ENCODE measurements at places on chromosomes 5 and 9.
A peak's percentile ranks its signal among the peaks of the same experiment; 100 is the strongest.

GRCh38 chr9:134382733-134383132 lies 56.5 kb downstream of the RXRA start:
- DNase-seq, result no peak

- DNase-seq, result no peak
These were observed 108.9 kb upstream of the PPP1R26 start for GRCh38 chr9:135370411-135371375.

DNA sequence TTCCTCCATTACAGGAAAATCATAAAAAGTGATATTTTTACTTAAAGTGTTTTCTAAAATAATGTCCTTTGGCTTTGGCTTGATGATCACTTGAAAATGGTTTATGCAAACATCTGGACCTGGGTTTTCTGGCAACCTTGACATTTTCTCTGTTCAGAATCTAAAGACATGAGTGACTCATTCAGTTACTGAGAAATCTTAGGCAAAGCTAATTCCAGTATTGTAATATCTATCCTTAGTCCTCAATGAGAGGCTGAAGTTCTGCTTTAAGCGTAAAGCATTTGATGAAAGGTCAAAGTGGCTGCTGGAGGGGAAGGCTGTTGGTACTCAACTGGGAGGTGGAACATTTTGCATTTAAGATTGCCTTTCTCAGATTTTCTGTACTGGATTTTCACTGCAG lies 2.3 kb downstream of the MAN2A1 start:
- no peak for DNase-seq

- DNase-seq, result no peak
These were observed 111.5 kb upstream of the TNC start for GRCh38 chr9:115229496-115229895.

DNA sequence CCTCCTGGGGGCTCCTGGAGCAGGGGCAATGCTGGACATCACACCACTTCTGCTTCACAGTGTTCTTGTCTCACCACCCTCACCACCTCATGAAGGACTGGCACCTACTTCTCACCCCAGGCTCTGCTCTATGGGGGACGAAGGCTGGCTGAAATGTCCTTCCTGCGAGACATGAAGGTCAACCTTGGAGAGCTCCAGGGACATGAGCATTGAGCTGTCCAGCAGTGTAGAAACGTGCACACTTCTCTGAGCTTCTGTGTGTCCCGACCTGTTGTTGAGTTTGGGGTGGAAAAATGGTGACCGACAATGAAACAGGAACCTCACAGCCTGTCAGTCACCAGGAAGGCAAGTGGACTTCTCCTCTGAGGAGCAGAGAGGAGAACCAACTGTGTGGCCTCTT lies 68.6 kb upstream of the ADAMTS16 start:
- DNase-seq, result no peak

- DNase-seq, result no peak
These were observed 60.5 kb downstream of the SYK start for GRCh38 chr9:90861826-90862740.

GRCh38 chr5:137960819-137961218 lies 71.6 kb downstream of the PKD2L2 start:
- no peak for DNase-seq

DNA sequence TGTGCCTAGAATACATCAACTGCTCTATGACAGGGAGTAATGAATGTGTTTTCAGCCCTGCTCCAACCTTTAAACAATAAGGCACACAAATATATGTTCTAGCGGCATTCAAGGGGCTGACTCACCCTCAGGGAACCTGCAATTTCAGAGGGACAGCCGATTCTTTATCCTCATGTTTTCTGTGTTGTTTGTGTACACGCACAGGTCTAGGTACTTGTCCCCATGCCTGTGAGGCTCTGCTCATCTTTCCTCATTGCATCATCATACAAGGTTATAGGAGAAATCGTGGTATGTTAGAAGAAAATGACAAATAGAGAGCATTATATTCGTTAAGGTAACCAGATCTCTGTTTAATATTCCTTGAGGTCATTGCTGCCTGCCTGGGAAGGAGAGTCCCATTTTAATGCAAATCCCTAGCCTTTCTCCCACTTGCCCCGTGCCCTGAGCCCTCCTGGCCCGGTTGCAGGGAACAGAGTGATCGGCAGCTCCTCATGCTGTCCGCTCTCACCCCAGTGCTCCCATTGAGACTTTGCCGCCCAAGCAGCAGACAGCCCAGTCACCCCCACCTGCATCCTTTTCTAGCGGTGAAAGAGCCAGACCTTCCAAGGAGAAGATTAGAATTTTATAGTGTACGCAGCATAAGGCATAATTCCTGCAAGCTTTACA lies 14.6 kb downstream of the MAP1B start:
- DNase-seq, result no peak

DNA sequence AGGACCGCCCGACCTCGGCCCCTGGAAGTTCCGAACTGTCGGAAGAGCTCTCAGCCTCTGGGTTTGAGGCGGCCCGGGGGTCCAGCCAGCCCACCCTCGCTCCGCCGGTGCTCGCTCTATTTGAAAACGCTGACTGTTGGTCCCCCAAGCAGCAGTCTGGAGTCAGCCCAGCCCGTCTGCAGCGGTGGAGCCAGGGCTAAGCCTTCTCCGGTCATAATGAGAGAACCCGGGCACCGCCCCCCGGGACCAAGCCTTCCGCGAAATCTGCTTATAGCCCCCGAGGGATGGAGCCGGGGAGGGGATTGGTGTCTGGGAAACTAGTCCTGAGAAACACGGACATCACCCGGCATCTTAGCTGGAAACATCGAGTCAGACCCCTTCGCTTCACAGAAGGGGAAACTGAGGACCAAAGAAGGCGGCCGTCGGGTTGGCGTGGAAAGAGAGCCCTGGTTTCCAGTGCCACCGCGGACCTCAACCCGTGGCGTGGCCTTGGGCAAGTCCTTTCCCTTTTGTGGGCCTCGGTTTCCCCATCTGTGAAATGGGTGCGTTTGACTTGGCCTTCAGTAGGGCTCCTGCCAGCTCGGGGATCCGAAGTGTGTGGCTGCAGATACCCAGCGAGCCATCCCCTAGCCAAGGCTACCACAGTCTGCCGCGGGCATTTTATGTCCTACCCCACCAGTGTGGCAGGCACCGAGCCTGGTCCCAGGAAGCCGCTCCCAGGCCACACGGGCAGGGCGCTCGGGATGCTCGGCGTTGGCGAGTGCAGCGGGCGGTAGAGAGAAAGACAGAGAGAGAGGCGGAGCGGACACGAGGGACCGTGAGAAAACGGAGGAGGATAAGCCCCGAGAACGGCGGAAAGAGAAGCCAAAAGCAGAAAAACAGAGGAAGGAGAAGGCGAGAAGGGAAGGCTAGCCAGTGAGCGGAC lies 857 bp downstream of the ADAM19 start:
- no peak for DNase-seq

DNA sequence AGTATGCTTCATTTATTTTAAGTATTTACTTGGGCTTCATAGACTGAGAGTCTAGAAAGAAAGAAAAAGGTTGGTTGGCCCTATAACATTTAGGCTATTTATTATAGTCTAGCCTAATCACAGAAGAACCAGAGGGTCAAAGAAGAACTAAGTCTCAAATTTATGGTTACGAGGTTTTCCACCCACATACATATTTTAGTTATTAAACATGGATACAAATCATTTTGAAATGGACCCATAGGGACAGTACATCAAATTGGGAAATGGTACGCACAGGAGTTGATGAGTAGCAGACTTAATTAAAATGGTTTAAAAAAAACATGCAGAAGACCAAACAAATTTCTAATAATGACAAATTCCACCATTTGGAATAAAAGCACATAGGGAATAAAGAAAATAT lies 17.7 kb downstream of the SVEP1 start:
- DNase-seq, result no peak

DNA sequence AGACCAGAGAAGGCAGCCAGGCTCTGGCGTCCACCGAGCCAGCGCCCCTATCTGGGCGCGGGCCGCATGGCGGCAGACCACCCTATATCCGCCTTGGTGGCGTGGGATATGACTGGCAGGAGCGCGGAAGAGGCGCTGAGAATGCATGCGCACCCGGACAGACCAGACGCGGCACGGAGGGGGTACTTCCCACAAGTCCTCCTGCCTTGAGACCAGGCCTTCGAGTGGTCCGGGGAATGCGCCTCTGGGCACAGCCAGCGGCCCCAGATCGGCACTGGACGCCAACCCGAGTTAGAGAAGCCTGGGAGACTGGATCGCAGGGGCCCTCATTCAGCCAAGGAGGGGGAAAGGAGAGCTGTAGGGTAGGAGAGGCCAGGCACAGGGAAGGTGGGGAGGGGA lies 2.5 kb upstream of the LMX1B start:
- DNase-seq, result no peak

DNA sequence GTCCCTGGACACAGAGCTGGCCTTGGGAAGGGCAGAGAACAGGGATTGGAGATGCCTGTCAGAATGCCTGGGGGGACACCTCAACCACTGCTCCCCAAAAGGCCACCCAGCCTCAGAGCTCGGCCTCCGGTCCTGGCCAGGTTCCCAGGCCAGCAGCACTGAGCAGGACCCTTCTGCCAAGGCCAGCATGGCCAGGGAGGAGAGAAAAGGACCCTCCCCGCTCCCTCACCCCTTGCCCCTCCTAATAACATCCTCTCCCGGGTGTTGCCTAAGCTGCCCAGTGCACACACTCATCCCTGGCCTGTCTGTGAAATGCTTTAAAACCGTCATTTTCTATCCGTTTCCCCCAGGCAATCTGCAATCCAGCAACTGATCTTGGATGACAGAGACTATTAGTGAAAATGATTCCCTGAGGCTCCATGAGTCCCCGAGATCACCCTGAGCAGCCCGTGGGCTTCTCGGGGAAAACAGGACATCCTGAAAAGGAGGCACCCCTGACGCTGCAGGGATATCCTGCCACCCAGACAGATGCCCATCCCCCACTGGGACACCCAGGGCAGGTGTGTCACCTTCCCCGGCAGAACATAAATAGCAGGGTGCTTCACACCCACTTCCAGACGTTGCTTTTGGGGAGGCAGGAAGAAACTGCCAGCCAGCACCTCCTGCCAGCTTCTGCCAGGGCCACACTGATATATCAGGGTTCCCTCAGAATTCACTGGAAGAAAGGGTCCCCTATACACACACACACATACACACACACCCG lies 75.3 kb downstream of the ADAMTS2 start:
- DNase-seq, result no peak

- peak; percentile 72 for DNase-seq
These were observed 47.1 kb upstream of the AKNA start for GRCh38 chr9:114434878-114435311.

DNA sequence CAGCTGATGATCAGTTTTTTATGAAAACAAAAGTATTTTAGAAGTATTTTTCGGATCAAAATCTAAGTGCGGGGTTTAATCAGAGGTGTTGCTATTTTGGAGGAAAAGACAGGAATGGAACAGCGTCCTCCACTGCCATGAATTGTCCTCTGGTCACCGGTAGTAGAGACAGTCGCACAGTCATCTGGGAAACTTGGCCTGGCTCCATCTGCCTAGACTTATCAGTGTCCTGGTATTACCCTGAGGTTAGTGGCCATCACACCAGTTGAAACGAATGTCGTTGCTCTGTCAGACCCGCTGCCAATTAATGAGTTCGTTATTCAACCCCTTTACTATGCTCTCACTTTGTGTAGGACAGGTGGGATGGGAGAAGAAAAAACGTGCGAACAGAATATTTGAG lies 8.2 kb downstream of the TLX3 start:
- DNase-seq, result no peak

- no peak for DNase-seq
These were observed 7.7 kb downstream of the NOXA1 start for GRCh38 chr9:137430723-137431415.

GRCh38 chr5:102856389-102856777 lies 101.3 kb downstream of the PAM start:
- DNase-seq, result no peak

DNA sequence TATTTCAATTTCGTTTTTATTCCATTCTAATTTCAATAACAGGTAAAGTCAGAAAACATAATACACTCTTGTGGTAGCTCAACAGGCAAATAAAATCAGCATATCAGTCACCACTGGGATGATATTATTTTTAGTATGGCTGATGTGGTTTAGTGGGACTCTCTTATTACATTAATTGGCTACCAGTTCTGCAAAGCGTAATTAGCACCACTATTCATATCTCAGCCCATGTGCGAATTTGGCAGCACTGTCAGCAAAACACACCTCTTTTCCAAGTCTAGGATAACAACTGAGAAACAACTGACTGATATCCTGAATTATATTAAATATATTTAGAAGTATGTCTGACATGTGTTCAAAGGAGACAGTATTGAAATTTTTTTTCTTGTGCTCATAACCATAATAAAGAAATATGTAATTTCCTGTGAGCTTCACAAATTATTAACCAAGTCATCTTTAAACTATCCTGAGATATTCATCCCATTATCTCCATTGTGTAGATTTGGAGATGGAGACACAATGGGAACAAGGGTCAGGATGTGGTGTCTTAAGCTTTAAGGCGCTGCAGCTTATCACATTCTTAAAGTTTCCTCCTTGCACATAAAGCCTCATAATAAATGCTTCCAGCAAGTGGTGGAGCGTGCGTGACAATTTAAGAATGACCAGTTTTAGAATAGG lies 212.4 kb downstream of the TLE1 start:
- DNase-seq, result no peak

DNA sequence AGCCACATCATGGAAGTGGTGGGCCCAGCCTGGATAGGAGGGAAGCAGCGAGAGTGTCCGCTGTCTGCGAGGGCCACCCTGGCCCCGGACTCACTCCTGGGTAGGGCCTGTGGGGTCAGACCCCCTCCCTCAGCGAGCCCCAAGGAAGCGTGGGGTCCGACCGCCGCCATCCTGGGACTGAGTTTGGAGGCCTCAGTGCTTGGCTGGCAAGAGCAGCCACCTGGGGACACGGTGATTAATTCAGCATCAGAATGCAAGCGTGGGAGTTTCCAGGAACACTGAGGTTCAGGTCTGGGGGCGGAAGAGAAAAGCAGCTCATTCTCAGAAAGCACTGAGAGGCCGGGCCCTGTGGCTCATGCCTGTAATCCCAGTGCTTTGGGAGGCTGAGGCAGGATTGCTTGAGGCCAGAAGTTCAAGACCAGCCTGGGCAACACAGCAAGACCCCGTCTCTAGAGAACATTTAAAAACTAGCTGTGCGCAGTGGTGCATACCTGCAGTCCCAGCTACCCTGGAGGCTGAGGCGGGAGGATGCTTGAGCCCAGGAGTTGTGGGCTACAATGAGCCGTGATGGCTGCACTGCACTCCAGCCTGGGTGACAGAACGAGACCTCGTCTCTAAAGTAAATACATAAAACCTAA lies 18.3 kb upstream of the CAMSAP1 start:
- no peak for DNase-seq

- no peak for DNase-seq
These were observed 361.2 kb upstream of the TARS1 start for GRCh38 chr5:33079548-33079947.

Data from Kasumi-1 (cell line).